Bronchial epithelial cell (primary cell): ENCODE measurements at places on chromosomes 1 and 21.
A peak's percentile ranks its signal among the peaks of the same experiment; 100 is the strongest.

- DNase-seq, result peak; percentile 50
Observed at GRCh38 chr1:61237147-61237546, 154.8 kb downstream of the NFIA start.

DNA sequence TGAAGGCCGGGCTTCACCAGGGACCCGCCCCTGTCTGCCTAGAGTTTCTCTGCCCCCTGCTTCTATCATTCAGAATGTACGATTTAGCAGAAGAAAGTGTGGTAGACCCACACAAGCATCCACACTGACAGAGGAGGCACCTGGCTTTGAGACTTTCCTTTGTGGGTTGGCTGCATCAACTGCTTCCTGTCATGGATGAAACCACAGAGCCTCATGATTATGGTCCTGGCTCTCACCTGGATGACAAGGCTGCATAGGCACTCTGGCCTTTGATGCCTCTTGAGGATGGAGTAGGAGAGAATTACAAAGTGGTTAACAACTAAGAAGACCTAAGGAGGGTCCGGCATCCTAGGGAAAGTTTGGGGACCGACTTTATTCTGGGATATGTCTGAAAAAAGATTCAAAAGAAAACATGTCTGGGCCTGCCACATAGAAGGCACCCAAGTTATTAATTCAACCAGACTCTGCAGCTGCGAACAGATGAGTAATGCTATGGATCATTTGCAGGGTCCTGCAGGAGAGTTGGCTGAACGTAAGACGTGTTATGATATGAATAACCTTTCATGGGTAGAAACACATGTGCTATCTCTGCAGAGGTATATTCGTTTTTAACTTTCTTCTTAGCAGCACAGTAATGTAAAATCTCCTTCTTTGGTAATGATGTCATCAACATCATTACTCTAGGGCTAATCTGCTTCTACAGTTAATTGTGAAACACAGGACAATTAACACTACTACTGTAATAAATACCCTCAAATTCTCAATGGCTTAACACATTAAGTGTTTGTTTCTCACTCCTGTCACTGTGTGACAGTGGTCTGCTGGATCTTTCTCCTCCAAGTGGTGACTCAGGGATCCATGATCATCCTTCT, 136.2 kb downstream of the SLC35F3 start:
- peak; percentile 82 for DNase-seq

- DNase-seq, result no peak
Observed at GRCh38 chr1:29592731-29593130, 356.4 kb downstream of the PTPRU start.

- peak; percentile 35 for DNase-seq
Observed at GRCh38 chr1:157893686-157894085, 52.1 kb upstream of the CD5L start.

DNA sequence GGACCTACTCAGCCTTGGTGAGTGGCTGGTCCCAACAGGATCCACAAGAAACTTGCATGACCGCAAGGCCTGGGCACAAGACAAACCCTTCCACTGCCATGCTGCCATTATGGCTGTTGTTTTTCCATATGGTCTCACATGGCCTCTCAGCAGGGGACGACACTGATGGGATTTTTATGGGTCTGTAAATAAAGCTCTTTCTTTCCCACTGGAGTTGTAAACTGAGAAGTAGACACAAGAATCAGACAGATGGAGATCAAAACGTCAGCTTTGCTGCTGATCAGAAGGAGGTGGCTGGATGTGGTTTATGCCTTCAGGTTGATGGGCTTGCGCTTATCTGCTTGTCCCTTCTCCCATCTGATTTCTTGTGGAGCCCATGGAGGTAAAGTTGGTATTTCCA, 138.1 kb upstream of the KCNJ6 start:
- no peak for DNase-seq

- no peak for DNase-seq
Observed at GRCh38 chr1:115021145-115021544, 8.5 kb upstream of the TSHB start.
